ENCODE measurements at places on chromosomes 6 and 20.

DNA sequence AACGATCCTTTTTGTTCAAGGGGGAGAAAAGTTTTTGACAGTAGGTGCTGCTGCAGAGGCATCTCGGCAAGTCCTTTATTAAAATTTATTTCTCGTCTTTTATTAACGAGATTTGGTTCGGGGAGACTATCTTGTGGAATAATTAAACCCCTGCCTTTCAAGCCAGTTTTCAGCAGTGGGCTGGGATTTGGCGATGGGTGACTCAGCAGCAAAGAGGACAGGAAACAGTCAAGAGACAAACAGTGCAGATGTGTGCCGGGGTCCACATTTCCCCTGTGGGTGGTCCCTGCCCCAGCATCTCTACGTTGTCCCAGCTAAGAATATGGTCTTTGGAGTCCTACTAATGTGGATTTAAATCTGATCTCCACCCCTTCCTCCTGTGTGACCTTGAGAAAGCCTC is 282.8 kb downstream of the CDH26 start:
- no peak for DNase-seq

DNA sequence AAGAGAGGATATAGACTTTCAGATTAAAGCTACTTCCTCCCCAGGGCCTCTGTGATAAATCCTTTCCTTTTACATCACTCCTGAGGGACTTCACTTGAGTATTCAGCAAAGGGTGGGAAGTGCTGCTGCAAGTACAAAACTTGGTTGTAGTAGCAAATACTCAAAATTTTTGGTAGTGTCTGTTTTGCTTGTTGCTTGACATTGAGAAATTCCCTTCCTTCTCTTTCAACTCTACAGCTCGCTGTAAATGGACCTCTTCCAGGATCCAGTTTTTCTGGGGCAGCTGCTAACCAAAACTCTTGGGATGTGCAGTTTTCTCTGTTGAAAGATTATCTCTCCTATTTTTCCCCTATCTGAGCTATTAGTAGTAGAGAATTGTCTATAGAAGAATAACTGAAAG is 472.0 kb downstream of the CD109 start:
- no peak for DNase-seq

GRCh38 chr20:4160761-4161305 is 145.5 kb upstream of the RNF24 start:
- DNase-seq, result no peak

DNA sequence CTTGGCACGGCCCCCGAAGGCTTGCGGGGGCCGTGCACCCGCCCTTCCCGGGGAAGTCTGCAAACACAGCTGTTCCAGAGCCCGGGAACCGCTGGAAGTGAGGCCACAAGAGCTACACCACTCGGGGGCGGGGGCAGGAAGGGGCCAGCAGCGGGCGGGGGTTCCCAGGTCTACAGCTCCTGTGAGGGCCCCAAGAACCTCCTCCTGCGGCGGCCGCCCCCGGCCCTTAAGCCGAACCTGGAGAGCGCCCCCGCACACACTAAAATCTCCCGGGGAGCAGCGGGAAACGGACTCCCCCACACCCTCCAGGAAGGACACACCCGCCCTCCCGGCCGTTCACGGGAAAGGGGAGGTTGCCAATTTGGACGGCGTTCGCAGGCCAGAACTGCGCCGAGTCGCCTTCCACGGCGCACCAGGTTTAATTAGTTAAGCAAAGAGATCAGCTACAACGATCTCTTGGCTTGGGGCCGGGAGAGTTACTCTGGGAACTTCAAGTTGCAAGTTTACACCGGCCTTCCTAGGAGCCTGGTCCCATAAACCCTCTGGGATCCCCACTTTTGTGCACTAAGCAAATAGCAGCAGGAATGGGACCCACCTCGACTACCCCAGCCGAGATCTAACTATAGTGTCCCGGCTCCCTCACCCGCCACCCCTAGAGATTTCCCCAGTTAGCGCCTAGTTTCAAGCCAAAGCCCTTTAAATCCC is 1.7 kb downstream of the JAG1 start:
- peak; percentile 2 for DNase-seq

- no peak for DNase-seq
Observed at GRCh38 chr6:86142326-86142725, 499.6 kb upstream of the SYNCRIP start.

GRCh38 chr20:62617711-62618483 is 24.4 kb upstream of the SLCO4A1 start:
- no peak for DNase-seq

DNA sequence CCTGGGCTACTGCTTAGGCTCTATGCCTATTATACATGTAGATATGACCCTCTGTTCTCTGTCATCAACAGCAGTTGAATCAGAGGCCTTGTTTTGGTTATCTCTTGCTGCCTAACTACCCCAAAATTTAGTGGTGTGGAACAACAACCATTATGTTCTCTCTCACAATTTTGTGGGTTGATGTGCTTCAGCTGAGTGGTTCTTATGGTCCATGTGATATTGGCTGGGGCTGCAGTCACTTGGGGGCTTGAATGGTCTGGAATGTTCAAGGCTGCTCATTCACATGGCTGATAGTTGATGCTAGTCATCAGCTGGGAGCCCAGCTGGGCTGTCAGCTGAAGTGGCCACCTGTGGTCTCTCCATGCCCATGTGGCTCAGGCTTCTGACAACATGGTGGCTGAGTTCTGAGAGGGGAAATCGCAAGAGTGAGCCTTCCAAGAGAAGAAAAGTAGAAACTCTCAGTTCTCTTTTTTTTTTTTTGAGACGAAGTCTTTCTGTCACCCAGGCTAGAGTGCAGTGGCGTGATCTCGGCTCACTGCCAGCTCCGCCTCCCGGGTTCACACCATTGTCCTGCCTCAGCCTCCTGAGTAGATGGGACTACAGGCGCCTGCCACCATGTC is 47.8 kb downstream of the SHLD1 start:
- DNase-seq, result no peak

- DNase-seq, result no peak
Observed at GRCh38 chr6:3282476-3283236, 23.9 kb downstream of the PSMG4 start.

DNA sequence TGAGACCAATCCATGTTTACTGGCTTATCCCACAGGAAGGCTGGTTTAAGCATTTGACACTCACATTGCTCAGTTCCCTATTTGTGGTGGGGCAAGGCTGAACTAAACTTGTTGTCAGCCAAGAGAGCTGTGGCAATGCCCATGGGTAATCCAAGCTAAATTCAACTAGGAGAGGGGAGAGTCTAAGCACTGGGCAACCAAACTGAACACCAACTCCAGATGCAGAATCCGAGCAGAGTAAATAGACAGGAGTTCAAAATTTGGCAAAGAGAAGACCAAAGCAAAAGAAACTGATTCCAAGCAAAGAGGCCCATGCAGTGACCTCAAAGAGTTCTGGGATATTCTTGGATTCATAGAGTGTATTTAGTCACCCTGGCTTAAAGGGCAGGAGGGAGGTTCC is 106.5 kb upstream of the NT5E start:
- DNase-seq, result no peak

DNA sequence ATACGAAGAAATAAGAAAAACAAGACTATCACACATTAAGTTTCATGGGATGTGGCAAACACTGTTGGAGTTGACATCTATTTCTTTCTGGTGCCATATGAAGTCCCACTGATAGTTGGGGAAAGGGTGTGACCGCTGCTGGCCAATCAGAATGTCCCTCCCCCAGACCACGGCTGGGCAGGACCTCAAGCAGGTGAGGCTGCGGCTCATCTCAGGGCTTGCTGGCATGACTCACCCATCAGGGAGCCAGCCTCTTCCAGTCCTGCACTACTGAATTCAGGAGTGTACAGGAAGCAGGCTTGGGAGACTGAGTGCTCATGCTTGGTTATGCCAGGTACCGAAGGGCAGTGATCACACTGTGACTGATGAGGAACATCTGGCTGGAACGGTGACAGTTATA is 18.9 kb downstream of the PREP start:
- DNase-seq, result no peak

- no peak for DNase-seq
Observed at GRCh38 chr6:87922947-87923330, 124.7 kb upstream of the SPACA1 start.

GRCh38 chr20:38751360-38751976 is 3.2 kb downstream of the ACTR5 start:
- DNase-seq, result no peak

- peak; percentile 27 for DNase-seq
Observed at GRCh38 chr6:98946879-98947410, 801 bp downstream of the FBXL4 start.

DNA sequence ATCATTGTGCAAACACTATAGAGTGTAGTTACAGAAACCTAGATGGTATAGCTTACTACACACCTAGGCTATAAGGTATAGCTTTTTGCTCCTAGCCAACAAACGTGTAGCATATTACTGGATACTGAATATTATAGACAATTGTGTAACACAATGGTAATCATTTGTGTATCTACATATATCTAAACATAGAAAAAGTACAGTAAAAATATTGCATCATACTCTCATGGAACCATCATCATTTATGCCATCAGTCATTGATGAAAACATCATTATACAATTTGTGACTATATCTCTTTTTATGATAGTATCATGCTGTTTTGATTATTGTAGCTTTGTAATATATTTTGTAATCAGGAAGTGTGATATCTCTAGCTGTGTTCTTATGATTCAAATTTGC is 21.0 kb upstream of the HCRTR2 start:
- no peak for DNase-seq

DNA sequence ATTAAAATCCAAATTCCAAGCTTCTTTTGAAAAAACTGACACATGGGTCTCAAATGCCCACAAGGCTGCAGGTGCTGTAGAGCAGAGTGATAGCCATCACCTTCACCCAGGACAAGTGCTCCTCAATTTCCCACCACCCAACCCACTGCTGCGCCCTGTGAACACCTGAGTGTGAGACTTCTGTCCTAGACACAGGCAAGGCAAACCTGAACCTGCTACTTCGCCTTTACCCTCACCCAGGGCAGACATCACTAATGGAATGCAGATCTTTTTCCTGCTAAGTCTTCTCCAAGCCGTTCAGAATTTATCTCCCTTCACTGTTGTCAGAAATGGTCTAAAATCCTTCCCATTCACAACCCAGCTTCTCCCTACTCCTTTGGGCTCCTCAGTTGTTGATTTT is 65.9 kb downstream of the PREX1 start:
- no peak for DNase-seq

DNA sequence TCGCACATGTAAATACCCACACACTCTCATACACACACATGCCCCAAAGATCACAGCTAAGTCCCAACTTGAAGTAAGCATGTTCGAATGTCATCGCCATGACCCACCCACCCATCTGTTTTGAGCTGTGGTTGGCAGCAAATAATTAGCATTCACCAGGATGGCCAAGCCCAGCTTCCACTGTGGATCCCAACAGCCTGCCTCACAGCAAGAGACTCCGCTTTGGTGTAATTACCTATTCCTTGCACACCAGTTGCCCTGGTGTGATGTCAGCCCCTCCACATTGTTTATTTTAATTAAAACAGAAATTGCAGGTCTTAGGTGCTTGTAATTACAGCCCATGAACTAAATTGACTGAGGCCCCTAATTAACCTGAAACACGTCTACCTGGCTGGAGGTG is 81.1 kb downstream of the MAFB start:
- no peak for DNase-seq
